ENCODE measurements at places on chromosomes 3 and 15. TPM values are rescaled to one million over a fixed set of nuclear protein-coding genes. Genes with fewer than 3 reads are reported as not detected.

DNA sequence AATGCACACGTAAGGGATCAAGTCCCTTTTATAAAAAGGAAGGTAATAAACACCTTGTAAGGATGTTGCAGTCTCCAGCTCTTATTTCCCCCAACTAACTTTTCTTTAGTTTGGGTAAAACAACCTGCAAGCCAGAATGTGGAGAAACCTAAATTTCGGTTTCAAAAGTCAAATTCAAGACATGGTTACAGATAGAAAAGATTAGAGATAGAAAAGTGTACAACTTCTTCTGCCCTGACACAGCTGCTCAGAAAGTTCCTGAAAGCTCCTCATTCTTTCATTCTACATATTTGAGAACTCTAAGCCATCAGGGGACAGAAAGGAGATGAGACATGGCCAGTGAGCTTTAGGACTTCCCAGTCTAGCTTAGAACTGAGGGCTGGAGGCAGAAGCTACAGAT, 574.9 kb downstream of the DIPK2A start:
- DNase-seq, result no peak

DNA sequence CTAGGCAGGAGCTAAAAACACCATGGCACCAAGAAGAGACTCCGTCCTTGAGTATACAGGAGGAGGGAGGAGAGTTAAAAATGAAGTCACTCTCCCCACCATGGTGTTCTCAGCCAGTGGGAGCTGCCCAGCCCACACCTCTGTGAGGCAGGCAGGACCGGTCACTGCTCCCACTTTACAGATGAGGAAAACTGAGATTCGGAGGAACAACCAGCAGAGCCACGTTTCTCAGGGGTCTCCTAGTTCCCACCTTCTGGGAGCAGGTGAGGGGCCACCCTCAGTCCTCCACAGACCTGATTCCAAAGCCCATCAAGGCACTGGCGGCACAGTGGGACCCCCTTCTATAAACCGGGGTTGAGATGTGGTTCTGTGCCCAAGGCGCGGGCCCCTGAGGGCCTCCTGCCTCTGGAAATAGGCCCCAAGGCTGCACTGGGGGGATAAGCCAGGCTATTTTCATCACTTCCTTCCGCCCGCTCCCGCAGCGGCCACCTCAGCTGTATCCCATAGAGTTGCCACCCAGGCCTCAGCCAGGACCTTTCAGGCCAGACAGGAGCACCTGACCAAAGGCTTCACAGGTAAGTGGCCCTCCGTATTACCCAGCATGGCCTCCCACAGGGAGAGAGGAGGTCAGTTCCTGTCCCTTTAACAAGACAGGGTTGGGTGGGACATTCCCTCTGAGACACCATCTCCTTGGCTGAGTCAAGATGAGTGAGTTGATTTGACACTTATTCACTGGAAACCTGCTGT, at the start of gene GP9:
Gene GP9 (plus strand): TSS at position 504 of the 747 bp plus-strand sequence. CDS start 961 bp downstream, outside the sequence.
- no peak for DNase-seq

GRCh38 chr3:127052121-127052561, 69.2 kb downstream of the PLXNA1 start:
- no peak for DNase-seq

DNA sequence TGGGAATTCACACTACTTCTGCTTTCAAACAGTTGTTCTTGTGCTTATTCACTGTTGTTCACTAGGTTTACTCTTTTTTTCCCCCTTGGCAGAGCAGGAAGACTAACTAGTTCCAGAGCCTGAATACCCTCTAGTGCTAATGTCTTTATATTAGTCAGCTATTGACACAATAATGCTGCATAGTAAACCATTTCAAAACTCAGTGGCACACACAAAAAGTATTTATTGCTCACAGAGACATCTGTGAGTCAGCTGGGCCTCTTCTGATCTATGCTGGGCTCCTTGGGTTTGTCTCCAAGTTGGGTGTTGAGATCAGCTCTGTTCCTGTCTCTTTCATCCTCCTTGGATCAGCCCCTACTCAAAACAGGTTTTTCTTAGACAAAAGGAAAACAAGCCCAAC, 51.1 kb downstream of the RSRC1 start:
- DNase-seq, result no peak

DNA sequence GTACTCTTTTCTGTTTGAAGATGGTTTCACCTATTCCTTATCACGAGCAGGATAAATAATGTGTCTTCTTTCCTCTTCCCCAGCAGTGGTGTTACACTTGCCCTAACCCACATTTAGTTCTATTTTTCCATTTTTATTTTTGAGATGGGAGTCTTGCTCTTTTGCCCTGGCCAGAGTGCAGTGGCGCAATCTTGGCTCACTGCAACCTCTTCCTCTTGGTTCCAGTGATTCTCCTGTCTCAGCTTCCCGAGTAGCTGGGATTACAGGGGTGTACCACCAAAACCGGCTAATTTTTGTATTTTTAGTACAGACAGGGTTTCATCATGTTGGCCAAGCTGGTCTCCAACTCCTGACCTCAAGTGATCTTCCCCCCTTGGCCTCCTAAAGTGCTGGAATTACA, 372.4 kb downstream of the FOXP1 start:
- no peak for DNase-seq

DNA sequence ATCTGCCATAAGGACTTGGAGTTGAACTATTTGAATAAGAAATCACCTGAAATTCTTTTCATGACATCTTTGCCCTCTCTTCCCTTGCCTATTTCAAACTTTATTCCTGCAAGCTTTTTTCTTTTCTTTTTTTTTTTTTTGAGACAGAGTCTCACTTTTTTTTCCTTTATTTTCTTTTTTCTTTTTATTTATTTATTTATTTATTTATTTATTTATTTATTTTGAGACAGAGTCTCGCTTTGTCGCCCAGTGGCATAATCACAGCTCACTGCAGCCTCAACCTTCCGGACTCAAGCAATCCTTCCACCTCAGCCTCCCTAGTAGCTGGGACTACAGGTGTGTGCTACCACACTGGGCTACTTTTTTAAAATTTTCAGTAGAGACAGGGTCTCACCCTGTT, 369.3 kb upstream of the ATP11B start:
- DNase-seq, result no peak

DNA sequence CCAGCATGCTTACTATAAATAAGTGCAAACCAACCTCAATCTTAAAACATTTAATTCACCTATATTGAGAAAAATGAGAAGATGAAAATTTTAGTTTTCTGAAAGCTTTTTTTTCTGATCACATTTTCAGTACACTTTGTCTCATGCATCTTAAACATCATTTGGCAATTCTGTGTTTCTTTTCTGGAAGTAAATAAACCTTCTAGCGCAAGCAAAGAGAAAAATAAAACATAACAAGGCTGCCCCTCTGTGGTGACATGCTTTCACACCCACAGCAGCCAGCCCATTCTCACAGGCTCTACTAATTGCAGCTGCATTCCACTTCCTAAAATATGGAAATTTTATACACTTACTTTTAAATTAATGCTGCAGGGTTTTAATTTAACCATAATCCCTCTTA, 90.1 kb downstream of the NEK10 start:
- DNase-seq, result peak; percentile 38

DNA sequence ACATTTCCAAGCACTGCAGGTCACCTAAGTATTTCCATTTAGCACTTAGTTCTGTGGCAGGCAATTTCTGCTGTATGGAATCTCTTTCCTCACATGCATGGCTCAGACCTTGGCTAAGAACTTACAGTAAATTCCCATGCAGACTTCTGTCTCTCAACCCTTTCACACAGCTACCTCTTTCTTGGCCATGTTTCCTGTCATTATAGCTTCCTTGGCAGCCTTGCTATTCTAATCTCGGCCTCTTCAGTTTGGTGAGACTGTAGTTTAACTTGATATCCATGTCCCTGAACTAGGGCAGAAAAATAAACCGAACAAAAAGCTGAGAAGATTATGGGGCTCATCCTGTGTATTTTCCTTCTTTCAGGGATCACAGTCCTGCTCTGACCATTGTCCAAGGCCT, 96.0 kb downstream of the SPATA16 start:
- DNase-seq, result no peak

GRCh38 chr3:133851266-133851906, 44.3 kb downstream of the RAB6B start:
- DNase-seq, result no peak

DNA sequence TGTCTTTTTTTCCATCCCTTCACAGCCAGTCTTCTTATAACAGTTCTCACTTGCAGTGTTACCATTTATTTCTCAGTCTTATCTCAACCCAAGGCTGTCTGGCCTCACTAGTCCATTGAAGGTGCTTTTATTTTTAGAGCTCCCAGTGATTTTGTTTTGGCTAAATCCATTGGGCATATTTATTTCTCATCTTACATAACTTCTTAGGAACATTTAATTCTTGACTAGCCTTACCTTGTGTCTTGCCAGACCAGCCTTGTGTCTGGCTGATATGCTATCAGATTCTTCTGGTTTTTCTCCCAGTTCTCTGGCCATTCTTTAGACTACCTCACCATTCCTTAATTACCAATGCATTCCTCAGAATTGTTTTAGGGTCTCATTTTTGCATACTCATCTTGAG, 42.3 kb upstream of the TUSC7 start:
- no peak for DNase-seq

Gene MELTF
- 4.2 TPM for total RNA-seq

Gene ARNT2
- total RNA-seq, result 20.1 TPM

DNA sequence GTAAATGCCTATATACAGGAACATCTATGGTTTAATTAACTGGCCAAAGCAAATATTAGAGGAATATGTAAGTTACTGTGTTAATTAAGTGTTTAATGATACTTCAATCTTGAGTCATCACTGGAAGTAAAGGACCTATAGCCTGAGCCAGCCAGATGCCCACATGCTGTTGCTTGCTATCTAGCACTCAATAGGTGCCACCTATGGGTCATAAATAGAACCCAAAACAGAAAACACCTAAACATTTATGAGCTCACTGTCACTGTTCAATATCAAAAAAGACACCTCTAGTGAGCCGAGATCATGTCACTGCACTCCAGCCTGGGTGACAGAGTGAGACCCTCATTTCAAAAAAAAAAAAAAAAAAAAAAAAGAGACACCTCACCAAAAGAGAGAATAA, 48.4 kb upstream of the IP6K2 start:
- DNase-seq, result no peak

- no peak for DNase-seq
These were observed 206.7 kb upstream of the IGF1R start for GRCh38 chr15:98441599-98441998.

DNA sequence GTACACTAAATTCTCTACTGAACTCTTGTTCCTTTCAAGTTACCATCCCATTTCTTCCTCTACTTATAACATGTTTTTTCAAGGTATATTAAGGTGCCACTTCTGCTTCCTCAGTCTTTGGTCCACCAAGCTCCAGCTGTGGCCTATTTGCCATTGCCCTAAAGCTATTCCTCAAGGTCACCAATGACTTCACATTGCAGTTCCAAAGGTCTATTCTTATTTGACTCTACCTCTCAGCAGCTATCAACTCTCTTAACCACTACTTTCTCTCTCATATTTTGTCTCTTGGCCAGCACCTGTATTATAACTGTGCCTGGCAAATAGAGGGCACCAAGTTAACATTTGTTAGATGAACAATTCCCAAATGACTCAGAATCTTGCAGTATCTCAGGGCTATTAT, 354.7 kb downstream of the PLCL2 start:
- no peak for DNase-seq

- peak; percentile 21 for DNase-seq
These were observed 37.4 kb upstream of the FBXL22 start for GRCh38 chr15:63559753-63560152.

DNA sequence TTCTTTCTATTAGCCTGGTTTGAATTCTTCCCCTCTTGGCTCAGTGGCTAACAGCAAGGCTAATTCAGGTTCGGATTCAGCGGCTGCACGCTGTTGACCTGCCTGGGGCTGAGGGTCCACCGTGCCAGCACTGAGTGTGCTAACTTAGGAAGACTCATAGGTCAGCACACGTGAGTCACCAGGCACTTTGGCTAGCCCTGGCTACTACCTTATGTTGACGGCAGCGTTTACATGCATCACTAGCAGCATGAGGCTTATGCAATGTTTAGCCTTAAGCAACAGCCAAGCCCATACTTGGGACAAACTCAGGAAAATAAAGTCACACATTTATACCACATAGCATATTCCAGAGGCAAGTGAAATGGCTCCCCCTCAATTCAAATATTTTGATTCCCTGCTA, 137.7 kb downstream of the RAB11A start:
- DNase-seq, result no peak

GRCh38 chr3:12990306-12990705, 82.9 kb downstream of the IQSEC1 start:
- DNase-seq, result no peak

Gene MNS1
- total RNA-seq, result 6.2 TPM

Gene SEMA3B
- total RNA-seq, result 0.80 TPM
